CD4-positive, CD25-positive, alpha-beta regulatory T cell (primary cell): ENCODE measurements at places on chromosomes 5 and 9. TPM values are rescaled to one million over a fixed set of nuclear protein-coding genes. Genes with fewer than 3 reads are reported as not detected.

DNA sequence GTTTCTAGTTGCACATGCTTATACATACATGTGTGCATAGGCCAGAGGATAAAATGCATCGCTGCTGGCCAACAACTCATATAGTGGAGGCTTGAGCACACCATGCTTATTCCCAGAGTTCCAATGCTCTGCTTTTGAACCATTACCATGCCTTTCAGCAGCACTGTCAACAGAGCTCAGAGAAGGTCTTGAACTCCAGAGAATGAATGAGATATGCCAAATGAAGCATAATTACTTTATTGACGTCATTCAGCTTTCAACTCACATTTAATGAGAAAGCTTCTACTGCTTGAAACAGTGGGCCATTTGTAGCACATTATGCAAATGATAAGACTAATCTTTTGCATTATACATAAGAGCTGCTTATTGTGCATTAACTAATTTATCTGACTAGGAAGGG lies 765.3 kb upstream of the GRAMD2B start:
- no peaks in the 10 kb centered on the region for H3K36me3 ChIP-seq
- H3K4me3 ChIP-seq: no peak overlapping the region
- H3K27ac ChIP-seq: no peak overlapping the region
- H3K27me3 ChIP-seq: no peaks in the 10 kb centered on the region
- H3K4me1 ChIP-seq: no peaks in the 10 kb centered on the region

DNA sequence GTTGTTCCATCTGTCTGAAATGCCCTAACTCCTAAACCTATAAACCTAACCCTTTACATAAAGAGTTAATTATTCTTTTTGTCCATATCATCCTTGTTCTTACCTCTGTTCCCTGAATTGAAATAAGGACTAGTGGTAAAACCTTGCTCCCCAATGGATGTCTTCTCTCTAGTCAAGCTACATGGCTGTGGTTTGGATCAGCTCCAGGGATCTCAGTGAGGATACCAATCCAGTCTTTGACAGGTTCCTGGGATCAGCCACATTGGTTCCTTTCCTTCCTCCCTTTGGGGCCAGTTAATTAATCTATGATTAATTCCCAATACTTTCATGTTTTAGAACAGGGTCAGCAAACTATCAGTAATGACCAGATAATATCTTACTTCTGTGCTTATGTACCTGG lies 151.6 kb downstream of the SIL1 start:
- H3K27me3 ChIP-seq: no peaks in the 10 kb centered on the region
- no peak overlapping the region for H3K27ac ChIP-seq
- H3K36me3 ChIP-seq: no peaks in the 10 kb centered on the region
- no peaks in the 10 kb centered on the region for H3K4me1 ChIP-seq
- H3K4me3 ChIP-seq: no peak overlapping the region

GRCh38 chr5:141941779-141942178 lies 16.2 kb downstream of the PCDH12 start:
- no peaks in the 10 kb centered on the region for H3K4me1 ChIP-seq

DNA sequence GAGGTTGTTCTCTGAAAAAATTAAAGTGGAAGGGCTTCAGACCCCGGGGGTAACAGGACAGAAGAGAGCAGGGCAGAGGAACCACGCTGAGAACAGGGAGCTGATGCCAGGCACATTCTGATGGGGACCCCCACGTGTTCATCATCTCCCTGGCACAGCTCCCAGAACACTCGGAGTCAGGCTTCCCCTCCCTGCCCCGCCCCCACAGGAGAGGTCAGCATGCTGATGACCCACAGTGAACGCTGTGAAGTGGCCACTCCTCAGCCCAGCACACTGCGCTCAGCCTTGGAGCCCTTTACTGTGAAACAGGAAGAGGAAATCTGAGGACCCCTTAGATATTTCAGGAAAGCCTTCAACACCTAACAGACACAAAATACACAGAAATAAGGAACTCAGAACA lies 16.4 kb downstream of the RETREG1 start:
- no peak overlapping the region for H3K4me3 ChIP-seq
- H3K36me3 ChIP-seq: peaks cover 17% of the 10 kb centered on the region
- H3K27ac ChIP-seq: no peak overlapping the region
- no peaks in the 10 kb centered on the region for H3K4me1 ChIP-seq

DNA sequence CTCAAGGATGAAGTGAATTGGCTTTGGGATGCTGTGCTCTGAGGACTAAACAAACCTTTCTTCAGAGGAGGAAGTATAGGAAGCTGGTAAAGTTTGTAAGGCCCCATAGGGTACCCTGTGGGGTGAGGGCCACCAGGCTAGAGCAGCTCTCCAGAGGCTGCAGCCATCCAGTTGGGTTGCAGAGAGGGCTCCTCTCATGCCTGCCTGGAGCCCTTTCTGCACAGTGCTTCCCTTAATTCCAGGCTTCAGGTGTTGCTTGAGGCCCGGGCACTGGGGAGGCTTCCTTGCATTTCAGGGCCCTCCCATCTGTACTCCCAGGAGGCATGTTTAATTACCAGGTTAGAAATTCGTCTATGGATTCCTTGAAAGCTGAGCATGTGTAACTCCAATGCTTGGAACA lies 95.3 kb upstream of the FSTL4 start:
- DNase-seq: no peak
- H3K4me3 ChIP-seq: no peak overlapping the region
- no peaks in the 10 kb centered on the region for H3K36me3 ChIP-seq
- no peak overlapping the region for H3K27ac ChIP-seq
- no peaks in the 10 kb centered on the region for H3K4me1 ChIP-seq

GRCh38 chr9:15512889-15513288 lies 2.1 kb upstream of the PSIP1 start:
- no peaks in the 10 kb centered on the region for H3K27me3 ChIP-seq
- no peak for DNase-seq

GRCh38 chr5:116375926-116376325 lies 198.7 kb downstream of the SEMA6A start:
- no peak for DNase-seq
- no peak overlapping the region for H3K4me3 ChIP-seq
- H3K4me1 ChIP-seq: no peaks in the 10 kb centered on the region

- H3K4me3 ChIP-seq: no peak overlapping the region
- no peak for DNase-seq
- no peaks in the 10 kb centered on the region for H3K4me1 ChIP-seq
- H3K27me3 ChIP-seq: no peaks in the 10 kb centered on the region
- H3K27ac ChIP-seq: no peak overlapping the region
Observed at GRCh38 chr5:95531491-95531890, 23.3 kb downstream of the SKIC3 start.

GRCh38 chr9:10614196-10614800 lies 1.5 kb upstream of the PTPRD start:
- no peak overlapping the region for H3K27ac ChIP-seq
- no peak overlapping the region for H3K4me3 ChIP-seq
- DNase-seq: no peak
- H3K27me3 ChIP-seq: peaks cover 5% of the 10 kb centered on the region
- H3K36me3 ChIP-seq: no peaks in the 10 kb centered on the region

DNA sequence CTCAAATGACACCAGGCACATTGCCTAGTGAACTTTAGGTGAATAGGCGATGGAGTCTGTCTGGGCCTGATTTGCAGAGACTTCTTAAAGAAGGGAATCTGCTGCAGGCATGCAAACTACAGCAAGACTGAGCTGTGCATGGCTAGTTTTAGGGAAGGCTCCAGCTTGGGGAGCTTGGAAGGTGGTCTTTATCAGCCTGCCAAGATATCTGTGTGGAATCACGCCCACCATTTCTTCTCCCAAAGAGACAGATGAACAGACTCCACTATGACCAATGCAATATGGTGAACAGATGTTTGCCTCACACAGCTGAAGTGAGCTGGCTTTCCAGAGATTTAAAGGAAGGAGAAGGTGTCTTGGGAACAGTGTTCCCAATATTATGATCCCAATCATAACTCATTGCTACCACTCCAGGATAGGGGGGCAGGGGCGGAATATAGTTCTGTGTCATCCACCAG lies 129.0 kb upstream of the HMHB1 start:
- no peak overlapping the region for H3K27ac ChIP-seq
- H3K27me3 ChIP-seq: no peaks in the 10 kb centered on the region
- H3K4me1 ChIP-seq: no peaks in the 10 kb centered on the region
- H3K4me3 ChIP-seq: no peak overlapping the region
- DNase-seq: no peak

Gene PCDHB4
- not detected for polyA plus RNA-seq

DNA sequence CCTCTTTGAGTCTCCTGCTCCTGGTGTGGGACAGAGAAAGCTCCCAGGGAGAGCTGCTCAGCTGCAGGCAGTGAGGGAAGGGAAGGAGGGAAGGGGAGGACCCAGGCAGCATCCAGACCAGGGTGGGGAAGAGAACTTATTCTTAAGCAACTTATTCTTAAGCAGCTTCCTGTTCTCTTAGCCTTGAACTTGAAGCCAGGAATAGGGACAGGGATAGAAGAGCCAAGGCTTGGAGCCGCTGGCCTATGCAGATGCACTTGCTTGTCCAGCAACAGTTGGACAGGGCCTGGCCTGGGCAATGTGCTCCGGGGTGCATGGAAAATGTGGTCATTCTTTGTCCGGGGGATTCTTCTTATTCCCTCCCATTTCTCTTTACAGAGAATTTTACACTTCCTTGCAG lies 31.4 kb upstream of the SPTLC1 start:
- no peaks in the 10 kb centered on the region for H3K36me3 ChIP-seq
- H3K27me3 ChIP-seq: no peaks in the 10 kb centered on the region

DNA sequence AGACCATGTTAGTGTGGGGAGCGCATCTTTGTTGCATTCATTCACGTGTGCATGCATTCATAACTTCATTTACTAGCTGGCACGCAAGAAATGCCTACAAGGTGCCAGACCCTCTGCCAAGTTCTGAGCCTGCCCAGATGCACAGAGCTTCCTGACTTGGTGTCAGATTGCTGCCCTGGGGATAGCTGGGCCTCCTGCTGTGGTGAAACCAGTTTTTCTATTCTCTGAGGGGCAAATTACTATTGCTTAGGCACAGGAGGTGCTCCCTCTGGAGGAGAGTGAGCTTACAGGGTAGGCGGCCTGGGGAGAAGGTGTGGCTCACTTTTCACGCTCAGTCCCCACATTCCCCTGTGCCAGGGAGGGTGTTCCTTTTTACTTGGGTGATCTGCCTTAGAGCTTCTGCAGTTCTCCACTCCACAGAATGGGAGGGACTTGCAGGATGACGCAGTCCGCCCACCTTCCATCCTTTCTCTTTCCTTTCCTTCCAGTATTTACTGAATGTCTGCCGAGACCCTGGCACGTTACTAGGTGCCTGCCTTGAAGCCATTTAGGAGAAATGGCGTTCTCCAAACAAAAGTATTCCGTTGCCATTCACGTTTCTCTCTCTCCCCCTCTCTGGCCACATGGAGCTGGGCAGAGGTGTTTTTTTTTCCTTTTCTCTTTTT lies 27.9 kb upstream of the CTNNA1 start:
- H3K27ac ChIP-seq: no peak overlapping the region
- no peaks in the 10 kb centered on the region for H3K4me1 ChIP-seq
- no peak overlapping the region for H3K4me3 ChIP-seq
- DNase-seq: no peak
- H3K27me3 ChIP-seq: no peaks in the 10 kb centered on the region

DNA sequence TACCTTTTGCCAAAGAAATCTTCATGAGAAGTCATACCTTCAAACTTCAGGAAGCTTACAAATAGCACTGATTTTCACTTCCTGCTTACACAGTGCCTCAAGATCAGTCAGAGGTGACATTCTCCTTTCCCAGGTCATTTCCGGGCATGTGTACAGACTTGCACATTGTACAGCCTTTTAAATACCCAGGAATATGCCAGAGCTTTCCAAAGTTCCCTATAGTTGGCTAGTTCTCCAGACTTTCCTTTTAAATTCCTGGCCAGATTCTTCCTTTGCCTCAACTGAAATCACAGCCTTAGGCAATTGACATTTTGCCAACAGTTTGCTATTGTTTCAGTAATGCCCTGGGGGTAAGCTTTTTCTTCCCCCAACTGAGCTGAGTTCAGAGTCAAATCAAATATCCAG lies 47.2 kb downstream of the RFX3 start:
- DNase-seq: peak; percentile 55
- no peaks in the 10 kb centered on the region for H3K27me3 ChIP-seq
- peaks cover 23% of the 10 kb centered on the region for H3K4me1 ChIP-seq
- H3K4me3 ChIP-seq: peak overlapping the region; percentile 86
- peak overlapping the region; percentile 73 for H3K27ac ChIP-seq

GRCh38 chr5:73265641-73266040 lies 92.6 kb downstream of the TMEM174 start:
- no peak overlapping the region for H3K27ac ChIP-seq
- no peak overlapping the region for H3K4me3 ChIP-seq
- H3K27me3 ChIP-seq: peaks cover 5% of the 10 kb centered on the region

Gene CCT5
- polyA plus RNA-seq: 204 TPM

GRCh38 chr9:122197426-122197825 lies 31.3 kb downstream of the LHX6 start:
- H3K4me1 ChIP-seq: no peaks in the 10 kb centered on the region
- no peak overlapping the region for H3K27ac ChIP-seq
- no peak for DNase-seq
- H3K27me3 ChIP-seq: no peaks in the 10 kb centered on the region
- no peak overlapping the region for H3K4me3 ChIP-seq

- H3K4me1 ChIP-seq: peaks cover 8% of the 10 kb centered on the region
- H3K36me3 ChIP-seq: no peaks in the 10 kb centered on the region
- H3K27me3 ChIP-seq: no peaks in the 10 kb centered on the region
- no peak overlapping the region for H3K4me3 ChIP-seq
- no peak for DNase-seq
- no peak overlapping the region for H3K27ac ChIP-seq
Observed at GRCh38 chr9:38278931-38279679, 113.4 kb upstream of the ALDH1B1 start.

- no peaks in the 10 kb centered on the region for H3K4me1 ChIP-seq
- H3K4me3 ChIP-seq: no peak overlapping the region
Observed at GRCh38 chr9:12875191-12875590, 100.4 kb downstream of the LURAP1L start.
